AG20443 (cell line): ENCODE measurements at places on chromosomes 11 and 22.

- DNase-seq = peak; percentile 58
Measured at GRCh38 chr11:96154802-96155520, 188.0 kb downstream of the MAML2 start.

DNA sequence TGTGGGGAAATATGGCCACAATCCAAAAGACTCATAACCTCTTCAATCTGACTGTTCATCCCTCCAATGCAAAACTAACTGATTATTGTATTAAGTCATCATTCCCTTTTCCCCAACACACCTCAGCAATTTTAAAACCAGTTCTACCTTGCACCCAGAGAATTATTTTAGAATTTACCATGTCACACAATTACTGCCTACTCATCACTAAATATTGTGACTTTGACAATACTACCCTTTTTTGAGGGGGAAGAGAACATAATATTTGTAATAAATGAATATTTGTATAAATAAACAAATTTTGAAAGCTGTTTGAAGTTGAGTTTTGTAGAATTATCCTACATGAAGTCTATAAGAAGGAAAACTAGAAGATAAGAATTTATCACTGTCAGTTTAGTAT is 28.2 kb upstream of the CALCB start:
- DNase-seq = no peak

- peak; percentile 72 for DNase-seq
Measured at GRCh38 chr11:32006799-32007388, 84.0 kb upstream of the RCN1 start.

- DNase-seq = peak; percentile 88
Measured at GRCh38 chr22:21837248-21837979, 30.0 kb downstream of the MAPK1 start.

DNA sequence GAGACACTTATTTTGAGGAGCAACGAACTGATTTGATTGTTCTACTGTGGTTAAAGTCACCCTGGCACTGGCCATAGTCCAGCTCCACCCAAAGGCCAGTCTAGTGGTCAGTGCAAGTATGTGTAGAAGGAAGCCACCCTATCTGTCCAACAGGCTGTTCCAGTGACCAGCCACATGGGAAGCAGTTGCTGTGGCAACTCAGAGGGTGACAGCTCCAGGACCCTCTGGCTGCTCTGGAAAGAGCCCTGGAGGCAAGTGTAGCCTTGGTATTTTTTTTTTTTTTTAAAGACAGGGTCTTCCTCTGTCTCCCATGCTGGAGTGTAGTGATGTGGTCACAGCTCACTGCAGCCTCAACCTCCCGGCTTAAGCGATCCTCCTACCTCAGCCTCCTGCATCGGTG is 27.8 kb downstream of the LMO1 start:
- DNase-seq = no peak

DNA sequence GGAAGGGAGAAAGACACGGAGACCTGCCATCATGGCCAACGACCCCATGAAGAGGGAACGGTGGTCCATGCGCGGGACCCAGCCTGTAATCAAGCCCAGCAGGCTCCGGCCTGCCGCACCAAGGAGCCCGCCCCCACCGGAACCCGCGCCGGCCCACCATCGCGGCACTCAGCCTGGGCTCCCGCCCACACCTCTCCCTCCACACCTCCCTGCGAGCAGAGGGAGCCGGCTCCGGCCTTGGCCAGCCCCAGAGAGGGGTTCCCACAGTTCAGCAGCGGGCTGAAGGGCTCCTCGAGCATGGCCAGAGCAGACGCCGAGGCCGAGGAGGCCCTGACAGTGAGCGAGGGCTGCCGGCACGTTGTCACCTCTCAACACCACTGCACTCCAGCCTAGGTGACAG is 1302.8 kb upstream of the CNTN5 start:
- DNase-seq = no peak

- DNase-seq = peak; percentile 94
Measured at GRCh38 chr11:3123761-3124733, 41.1 kb downstream of the OSBPL5 start.

GRCh38 chr11:75242722-75243600 is 2.4 kb downstream of the TPBGL start:
- no peak for DNase-seq

DNA sequence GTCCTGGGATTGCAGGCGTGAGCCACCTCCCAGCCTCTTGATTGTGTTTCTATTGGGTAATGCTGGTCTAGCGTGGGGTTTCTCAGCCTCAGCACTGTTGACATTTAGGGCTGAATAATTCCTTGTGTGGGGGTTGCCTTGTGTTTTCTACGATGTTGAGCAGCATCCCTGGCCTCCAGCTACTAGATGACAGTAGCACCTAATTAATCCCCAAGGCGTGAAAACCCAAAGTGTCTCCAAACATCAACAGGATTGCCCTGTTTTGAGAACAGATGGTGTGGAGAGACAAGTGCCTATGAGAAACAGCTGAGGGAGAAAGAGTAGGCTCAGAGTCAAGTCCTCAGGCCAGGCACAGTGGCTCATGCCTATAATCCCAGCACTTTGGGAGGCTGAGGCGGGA is 67.2 kb downstream of the SGSM1 start:
- DNase-seq = no peak

- DNase-seq = no peak
Measured at GRCh38 chr11:68349461-68350249, 37.3 kb downstream of the LRP5 start.

- DNase-seq = no peak
Measured at GRCh38 chr22:25146307-25146706, 53.4 kb upstream of the CRYBB3 start.

- no peak for DNase-seq
Measured at GRCh38 chr11:65536412-65537295, 11.8 kb downstream of the SCYL1 start.

- no peak for DNase-seq
Measured at GRCh38 chr11:26065944-26066343, 266.0 kb upstream of the ANO3 start.

DNA sequence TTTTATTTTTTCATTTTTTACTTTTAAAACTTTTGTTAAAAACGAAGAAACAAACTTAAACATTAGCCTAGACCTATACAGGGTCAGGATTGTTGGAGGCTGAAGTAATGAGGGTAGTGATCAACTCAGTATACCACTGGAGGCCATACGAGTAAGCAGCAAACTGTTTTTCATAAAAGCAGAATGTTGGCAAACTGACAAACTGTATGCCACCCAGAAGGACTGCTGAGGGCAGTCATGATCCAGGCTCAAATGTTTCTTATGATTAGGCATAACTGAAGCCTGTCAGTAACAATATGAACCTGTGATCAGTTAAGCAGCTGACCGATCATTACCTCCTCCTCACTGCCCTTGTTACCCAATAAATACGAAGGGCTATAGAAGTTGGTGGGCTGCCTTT is 10.2 kb upstream of the SC5D start:
- DNase-seq = no peak

GRCh38 chr11:75024068-75024449 is 35.3 kb downstream of the NEU3 start:
- no peak for DNase-seq

- peak; percentile 41 for DNase-seq
Measured at GRCh38 chr22:33038131-33038772, 19.9 kb downstream of the SYN3 start.

GRCh38 chr11:114340311-114341131 is 44.3 kb downstream of the NNMT start:
- peak; percentile 61 for DNase-seq

- DNase-seq = no peak
Measured at GRCh38 chr11:78197816-78198215, 9.1 kb downstream of the USP35 start.

DNA sequence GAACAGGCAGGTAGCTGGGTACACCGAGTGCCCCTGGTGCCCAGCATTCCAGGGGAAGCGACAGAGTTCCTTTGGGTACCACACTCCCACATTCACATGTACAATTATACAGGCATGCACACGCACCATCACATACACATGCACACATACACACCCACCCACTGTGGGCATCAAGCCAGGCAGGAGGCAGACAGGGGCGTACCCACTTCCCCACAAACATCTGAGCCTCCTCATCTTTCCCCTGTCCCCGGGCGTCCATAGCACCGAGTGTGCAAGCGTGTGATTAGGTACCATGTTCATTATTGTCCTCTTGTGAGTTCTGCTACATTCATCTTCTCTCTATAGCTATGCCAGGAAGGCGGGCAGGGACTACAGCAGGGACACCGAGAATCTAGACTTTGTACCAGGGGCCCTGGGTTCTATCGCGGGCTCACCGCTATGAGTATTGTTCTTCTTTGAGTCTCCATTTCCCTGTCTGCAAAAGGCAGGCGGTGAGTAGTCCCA is 2.1 kb upstream of the CARD10 start:
- DNase-seq = no peak

DNA sequence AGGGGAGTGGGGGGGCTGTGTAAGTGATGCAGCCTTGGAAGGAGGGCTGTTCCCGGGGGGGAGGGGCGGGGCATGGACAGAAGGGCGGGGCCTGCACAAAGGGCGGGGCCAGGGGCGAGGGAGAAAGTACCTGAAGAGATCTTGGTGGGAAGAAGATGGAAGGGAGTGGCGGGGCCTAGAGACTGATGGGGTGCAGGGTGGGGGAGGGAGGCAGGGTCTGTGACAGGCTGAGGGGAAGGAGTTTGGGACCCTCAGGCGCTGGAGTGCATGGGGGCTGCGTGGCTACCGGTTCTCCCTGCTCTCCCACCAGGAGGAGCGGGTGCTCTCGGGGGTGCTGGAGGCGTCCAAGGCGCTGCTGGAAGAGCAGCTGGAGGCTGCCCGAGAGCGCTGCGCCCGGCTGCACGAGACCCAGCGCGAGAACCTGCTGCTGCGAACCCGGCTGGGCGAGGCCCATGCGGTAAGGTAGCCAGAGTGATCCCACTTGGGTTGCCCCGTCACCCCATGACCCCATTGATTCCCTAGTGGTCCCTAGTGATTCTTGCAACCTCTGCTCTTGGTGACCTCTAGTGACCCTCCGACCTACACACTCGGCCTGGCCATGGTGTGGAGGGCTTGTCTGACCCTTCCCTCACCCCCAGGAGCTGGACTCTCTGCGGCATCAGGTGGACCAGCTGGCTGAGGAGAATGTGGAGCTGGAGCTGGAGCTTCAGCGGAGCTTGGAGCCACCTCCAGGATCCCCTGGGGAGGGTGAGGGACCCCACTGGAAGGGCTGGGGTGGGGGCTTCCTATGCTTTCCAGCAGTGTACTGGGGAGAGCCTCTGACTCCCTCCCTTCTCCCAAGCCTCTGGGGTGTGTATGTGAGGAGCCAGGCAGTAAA is 3.1 kb downstream of the CCDC88B start:
- DNase-seq = no peak

DNA sequence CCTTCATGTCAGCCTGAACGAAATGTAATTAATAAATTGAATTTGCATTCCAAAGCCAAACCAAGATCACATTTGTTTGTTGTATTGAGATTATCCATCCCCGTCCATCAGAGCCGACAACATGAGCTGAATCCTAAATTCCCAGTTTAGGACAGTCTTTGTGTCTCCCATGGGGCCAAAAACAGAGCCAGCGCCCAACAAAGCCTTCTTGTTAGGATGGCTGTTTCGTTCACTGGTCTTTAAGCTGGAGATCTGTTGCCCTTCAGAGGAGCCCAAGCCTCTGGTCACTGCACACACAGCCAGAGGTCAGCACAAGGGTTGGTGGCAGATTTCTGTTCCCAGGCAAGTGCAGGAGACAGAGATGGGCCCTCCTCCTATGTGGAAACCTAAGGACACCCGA is 25.8 kb downstream of the DSCAML1 start:
- no peak for DNase-seq

GRCh38 chr11:76702336-76703128 is 32.0 kb upstream of the LRRC32 start:
- no peak for DNase-seq

DNA sequence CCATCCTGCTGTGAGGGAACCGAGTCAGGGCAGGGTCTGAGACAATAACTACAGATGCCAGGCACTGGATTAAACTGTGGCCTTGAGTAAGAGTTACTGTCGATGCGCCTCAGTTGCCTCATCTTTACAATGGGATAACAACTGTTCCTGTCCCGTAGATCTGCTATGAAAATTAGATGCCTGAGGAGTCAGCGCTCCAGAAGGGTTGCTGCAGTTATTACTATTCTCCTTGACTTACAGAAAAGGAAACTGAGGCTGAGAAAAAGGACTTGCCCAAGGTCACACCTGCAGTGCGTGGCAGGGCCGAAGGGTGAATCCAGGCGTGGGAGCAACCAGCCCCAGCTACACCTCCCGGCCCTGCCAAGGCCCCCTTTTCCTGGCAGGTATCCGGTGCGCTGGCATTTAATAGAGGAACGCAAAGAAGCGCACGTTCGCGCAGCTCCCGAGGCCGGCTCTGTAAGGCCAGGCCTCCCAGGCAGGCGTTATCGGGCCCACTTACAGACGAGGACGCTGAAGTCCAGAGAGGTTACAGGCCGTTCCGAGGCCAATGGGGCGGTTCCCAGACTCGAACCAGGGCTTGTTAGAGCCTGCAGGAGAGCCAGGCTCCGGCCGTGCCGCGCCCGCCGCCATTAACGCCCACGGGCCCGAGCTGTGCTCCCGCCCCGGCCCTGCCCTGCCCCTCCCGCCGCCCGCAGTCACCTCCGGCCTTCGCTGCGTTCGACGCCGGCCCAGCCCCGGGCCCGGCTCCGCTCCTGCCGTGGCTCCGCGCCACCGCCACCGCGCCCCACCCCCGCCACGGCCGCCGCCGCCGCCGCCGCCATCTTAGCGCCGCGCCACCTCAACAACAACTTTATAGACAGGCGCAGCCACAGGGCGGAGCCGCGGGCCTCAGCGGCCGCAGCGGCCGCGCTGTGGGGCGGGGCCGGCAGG is at the start of gene C11orf68:
Gene C11orf68, minus strand, starts transcription at position 852 of the 930 bp plus-strand sequence. Its CDS starts 31 bp downstream, at position 821.
- DNase-seq = no peak

DNA sequence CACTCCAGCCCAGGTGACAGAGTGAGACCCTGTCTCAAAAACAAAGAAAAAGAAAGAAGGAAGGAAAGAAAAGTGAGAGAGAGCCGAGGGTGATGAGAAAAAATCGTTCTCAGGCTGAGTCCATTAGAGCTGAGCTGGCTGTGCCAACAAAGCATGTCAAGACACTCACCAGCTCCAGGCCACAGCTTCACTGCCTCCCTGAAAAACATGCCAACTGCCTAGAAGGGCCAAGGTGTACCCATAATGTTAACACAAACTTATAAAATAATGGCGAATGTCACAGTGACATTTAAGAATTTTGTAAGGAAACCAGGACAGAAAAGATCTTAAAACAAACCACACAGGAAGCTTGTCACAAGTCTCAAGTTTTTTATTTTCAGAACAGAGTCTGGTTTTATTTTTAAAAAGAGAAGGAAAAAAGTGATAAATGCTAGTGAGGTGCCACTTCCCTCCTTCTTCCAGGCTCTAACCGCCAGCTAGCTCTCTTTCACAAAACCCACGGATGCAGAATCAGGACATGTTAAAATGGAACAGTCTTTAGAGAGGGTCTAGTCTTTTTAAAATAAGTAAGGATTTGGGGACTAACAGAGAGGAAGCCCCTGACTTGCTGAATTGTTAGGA is 5.1 kb downstream of the TMEM121B start:
- no peak for DNase-seq

- no peak for DNase-seq
Measured at GRCh38 chr11:131924001-131924400, 553.6 kb downstream of the NTM start.
